Regular cardiac myocyte (primary cell): ENCODE measurements at places on chromosomes 5 and 9. TPM values are rescaled to one million over a fixed set of nuclear protein-coding genes. Genes with fewer than 3 reads are reported as not detected.

Gene RNF180
- 4.0 and 8.7 TPM in 2 replicates for total RNA-seq

Gene SAPCD2
- total RNA-seq = 0.85 and 10.4 TPM in 2 replicates

Gene ORM2
- total RNA-seq = not detected in 2 replicates

Gene PCDHGB4
- total RNA-seq = 9.6 and 22.0 TPM in 2 replicates

Gene LCN6
- not detected in 2 replicates for total RNA-seq

Gene TMEM174
- not detected in 2 replicates for total RNA-seq

Gene PCDHAC1
- total RNA-seq = under 0.01 and 0.56 TPM in 2 replicates

Gene SPINK1
- 0.56 TPM in 1 of 2 replicates, not detected in the other for total RNA-seq

Gene KCTD16
- total RNA-seq = 2.3 and 4.2 TPM in 2 replicates
